ENCODE measurements at places on chromosomes 2 and 18.
A peak's percentile ranks its signal among the peaks of the same experiment; 100 is the strongest.

GRCh38 chr2:64768491-64769005 is 114.8 kb upstream of the SERTAD2 start:
- DNase-seq: no peak

DNA sequence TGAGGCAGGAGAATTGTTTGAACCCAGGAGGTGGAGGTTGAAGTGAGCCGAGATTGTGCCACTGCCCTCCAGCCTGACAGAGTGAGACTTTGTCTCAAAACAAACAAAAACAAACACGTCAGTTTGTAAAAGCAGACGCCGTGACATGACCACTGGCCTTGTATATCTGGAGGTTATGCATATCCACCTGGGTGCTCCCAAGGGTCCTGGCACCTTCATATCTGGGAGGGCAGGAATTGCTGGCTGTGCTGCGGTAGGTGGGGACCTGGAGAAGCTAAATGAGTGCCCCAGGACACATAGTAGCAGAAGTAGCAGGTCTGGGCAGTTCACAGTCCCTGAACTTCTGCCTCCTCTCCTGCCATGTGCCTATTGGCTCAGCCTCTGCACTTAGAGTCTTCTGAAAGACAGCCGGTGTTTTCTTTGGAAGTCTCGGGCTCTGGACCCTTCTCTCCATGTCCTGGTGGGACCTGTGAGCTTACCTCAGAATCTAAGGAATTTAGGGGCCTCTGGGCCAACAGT is 30.9 kb upstream of the IL1R2 start:
- no peak for DNase-seq

GRCh38 chr2:3214806-3215404 is 162.7 kb downstream of the EIPR1 start:
- no peak for DNase-seq

- DNase-seq: no peak
Measured at GRCh38 chr2:176733698-176734430, 464.6 kb downstream of the MTX2 start.

- DNase-seq: no peak
Measured at GRCh38 chr2:88810017-88810416, 118.5 kb downstream of the RPIA start.

DNA sequence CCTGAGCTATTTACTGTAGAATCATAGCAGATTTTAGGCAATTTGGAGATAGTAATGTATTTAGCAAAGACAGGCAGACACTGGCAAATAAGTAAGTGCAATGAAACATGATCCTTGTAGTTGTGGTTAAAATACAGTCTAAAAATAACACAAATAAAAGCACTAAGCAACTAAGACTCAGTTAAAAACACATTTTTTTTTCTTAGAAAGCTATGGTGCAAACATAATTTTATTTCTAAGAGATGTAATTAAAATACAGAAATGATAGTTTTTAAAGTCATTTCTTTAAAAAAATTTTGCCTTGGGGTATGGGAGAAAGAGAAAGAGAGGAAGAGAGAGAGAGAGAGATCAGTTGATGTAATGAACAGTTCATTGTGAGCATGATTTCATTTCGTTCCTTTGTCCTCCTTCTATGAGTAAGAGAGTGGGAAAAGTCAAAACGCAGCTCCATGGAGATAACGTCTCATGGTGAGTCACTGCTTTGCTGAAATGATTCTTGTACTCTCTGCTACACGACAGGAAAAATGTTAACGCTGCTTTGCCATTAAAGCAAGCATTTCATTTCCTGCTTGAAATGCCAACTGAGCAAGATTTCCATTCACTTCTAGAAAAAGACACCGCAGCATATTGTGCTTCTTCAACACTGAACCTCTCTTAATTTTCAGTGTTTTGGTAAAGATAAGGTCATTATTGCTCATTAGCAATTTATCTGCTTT is 61.3 kb upstream of the PGAP1 start:
- no peak for DNase-seq

- no peak for DNase-seq
Measured at GRCh38 chr18:3114451-3114850, 101.5 kb upstream of the LPIN2 start.

- DNase-seq: no peak
Measured at GRCh38 chr2:239293775-239294430, 106.9 kb downstream of the HDAC4 start.

GRCh38 chr18:45166341-45166835 is 448.9 kb upstream of the SLC14A2 start:
- DNase-seq: no peak

GRCh38 chr2:143177096-143177786 is 48.0 kb downstream of the ARHGAP15 start:
- DNase-seq: no peak

DNA sequence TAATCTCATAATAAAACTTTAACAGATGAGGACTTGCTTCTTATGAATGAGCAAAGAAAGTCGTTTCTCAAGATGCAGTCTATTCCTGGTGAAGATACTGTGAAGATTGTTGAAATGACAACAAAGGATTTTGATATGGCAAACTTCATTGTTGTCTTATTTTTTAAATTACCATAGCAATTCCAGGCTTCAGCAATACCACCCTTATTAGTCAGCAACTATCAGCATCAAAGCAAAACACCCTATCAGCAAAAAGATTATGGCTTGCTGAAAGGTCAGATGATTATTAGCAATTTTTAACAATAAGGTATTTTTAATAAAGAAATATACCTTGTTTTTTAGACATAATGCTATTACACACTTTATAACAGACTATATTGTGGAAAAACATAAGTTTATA is 88.3 kb downstream of the COL5A2 start:
- no peak for DNase-seq

GRCh38 chr2:66982766-66983165 is 414.4 kb upstream of the ETAA1 start:
- DNase-seq: no peak

GRCh38 chr18:76378526-76379215 is 116.4 kb downstream of the ZNF516 start:
- no peak for DNase-seq

DNA sequence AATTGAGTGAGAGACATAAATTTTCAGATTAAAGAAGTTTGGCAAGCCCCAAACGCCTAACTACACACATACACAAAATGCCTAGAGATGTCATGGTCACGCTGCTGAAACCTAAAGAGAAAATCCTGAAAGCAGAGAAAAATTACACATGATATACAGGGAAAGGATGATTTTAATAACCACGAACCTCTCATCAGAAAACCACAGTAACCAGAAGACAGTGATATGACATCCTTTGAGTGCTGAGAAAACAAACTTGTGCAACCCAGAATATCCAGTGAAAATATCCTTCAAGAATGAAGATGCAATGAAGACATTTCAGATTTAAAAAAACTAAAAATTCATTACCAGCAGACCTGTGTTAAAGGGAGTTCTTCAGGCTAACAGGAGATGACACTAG is 122.4 kb upstream of the LMAN1 start:
- no peak for DNase-seq

- no peak for DNase-seq
Measured at GRCh38 chr2:200695601-200696000, 109.8 kb downstream of the AOX1 start.

GRCh38 chr2:19568809-19569208 is 210.4 kb upstream of the OSR1 start:
- no peak for DNase-seq

DNA sequence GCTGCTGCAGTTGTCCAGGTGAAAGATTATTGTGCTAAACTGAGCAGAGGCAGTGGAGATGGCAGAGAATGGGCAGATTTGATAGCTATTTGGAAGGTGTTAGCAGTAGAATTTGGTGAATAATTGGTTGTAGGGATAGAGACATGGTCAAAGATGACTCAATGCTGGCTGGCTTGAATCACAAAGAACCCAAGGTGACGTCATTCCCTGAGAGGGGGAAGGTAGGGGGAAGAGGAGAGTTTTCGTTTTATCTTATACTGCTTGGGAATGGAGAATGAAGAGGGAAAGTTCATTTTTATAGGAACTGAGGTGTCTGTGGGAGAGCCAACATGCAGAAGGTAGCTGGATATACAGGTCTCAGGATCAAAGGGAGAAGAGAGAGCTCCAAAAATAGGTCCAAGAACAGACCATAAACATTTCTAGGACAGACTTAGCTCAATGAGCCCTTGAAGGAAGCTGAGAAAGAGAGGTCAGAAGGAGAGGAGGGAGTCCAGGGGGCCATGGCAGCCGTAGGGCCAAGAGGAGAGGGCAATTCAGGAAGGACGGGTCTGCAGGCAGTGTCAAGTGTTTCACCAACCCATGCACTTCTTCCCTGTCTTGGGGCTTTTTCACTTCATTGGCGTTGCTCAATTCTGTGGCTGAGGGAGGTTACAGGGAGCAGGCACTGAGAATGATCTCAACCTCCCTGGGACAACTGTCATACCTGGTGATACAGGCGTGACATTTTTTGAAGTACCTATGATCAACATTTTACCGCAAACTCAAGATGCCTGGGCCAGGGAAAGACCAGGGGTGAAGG is 281.3 kb downstream of the TDRD15 start:
- DNase-seq: no peak

DNA sequence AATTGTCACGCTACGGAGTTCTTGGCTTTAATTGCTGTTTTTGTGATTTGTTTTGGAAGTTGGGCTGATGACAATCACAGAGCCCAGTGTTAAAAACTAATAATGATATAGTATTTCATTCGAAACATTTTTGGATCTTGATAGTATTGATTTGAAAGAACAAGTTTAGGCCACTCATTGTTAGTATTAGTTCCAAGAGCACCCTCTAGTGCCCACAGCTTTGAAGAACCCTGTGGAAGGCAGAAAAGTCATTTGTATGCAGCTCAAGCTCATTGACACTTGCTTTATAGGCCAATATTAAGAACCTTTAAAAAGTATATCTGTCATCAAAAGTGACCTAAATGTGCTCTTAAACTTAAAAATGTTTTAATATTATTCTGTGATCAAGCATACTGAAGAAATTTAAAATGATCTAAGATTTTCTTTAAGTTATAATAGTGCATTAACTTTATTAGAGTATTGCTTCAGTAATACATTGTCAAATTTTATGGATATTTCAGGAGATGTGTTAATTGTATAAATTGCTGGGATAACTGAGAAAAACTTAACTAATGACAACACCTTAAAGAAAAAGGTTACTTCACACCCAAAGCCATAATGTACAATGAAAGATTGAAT is 191.0 kb downstream of the GRB14 start:
- no peak for DNase-seq

DNA sequence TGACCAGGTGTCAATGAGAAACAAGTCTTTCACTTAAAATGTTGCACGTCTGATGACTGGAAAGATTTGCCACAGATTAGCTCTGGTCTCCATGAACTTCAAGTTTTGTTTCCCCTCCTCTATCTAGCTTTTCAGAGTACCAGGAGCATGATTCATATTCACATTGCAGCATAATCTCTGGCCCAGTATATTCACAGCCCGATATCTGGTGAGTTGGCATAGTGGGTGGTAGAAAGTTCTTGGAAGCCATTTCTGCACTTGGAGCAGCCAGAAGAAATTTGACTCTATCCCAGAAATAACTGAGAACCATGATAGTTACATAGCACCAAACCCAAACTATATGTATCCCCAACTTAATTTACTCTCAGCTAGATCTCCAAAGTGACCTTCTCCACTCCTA is 503.9 kb downstream of the PID1 start:
- no peak for DNase-seq

- DNase-seq: no peak
Measured at GRCh38 chr2:160073284-160073888, 11.0 kb upstream of the PLA2R1 start.

DNA sequence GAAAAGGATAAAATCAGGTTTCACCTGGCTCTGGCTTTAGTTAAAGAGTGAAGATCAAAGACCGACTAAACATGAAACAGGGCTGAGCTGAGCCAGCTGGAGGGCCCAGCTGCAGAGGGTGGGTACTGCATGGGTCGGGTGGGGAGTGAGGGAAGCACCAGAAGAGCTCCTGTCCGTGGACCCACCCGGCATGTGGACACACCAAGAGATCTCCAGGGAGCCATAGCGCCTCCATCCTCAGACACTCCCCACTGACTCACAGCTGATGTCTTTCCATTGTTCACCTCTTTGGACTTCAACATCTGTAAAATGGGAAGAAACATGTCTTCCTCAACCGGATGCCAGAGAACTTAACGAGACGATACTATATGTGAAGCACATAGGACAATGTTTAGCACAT is 178.3 kb upstream of the KLHL29 start:
- no peak for DNase-seq

DNA sequence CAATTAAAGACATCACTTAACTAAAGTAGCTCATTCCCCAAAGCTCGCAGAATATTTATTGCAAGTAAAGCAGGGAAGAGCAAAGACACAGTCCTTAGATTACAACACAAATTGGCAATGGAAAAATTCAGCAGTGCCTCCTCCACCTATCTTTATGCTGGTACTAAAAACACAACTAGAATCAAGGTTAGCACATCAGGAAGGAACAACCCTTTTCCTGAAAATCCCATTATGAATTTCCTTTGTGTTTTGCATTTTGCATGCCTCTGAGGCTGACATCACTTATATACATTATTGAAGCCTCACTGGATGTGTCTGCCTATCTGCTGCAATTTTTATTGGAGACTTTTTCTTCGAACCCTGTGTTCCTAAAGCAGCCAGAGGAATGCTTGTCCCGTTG is 193.8 kb upstream of the STK17B start:
- DNase-seq: no peak

DNA sequence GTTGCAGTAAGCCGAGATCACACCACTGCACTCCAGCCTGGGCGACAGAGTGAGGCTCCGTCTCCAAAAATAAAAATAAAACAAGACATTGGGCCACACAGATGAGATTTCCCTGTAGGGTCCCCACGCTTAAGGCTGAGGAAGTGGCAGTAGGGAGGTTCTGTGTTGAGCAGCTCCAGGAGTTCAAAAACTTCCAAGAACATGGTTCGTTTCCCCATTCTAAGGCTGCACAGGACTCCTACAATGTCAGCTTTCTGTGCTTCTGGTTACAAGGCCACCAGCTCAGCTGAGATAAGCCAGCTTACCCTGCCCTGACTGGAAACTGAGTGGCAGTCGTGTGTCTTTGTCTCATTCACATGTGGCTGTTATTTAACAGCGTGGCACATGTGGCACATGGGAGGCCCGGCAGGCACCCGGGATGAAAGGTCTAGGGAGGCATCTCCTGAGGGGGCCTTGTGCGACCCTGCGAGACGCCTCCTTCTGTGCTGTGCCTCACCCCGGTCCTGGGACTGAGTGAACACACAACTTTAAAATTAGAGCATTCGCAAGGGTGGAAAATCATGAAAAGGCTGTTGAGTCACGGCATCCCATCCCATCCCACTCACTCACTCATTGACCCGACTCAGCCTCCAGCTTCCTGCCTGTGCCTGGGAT is 7.7 kb downstream of the ITGB1BP1 start:
- no peak for DNase-seq

DNA sequence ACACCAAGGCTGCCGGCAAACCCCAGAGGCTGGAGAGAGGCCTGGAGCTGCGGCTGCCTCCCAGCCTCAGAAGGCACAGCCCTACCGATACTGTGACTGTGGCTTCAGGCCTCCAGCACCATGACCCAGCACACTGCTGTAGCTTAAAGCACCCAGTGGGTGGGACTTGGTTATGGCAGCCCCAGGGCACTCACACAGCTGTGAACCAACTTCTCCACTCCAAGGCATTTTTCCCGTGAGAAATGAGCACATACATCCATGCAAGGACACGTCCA is 199.5 kb downstream of the NDUFA10 start:
- DNase-seq: no peak

- peak; percentile 17 for DNase-seq
Measured at GRCh38 chr2:241763551-241764274, 12.9 kb upstream of the GAL3ST2 start.
